ENCODE measurements at places on chromosomes 7 and 10.

GRCh38 chr7:6128205-6128604 lies 97.0 kb downstream of the ANKRD61 start:
- no peak for DNase-seq

GRCh38 chr10:103215601-103216000 lies 22.5 kb upstream of the NT5C2 start:
- DNase-seq, result no peak

- DNase-seq, result no peak
Measured at GRCh38 chr7:159121068-159121467, 23.6 kb downstream of the VIPR2 start.

DNA sequence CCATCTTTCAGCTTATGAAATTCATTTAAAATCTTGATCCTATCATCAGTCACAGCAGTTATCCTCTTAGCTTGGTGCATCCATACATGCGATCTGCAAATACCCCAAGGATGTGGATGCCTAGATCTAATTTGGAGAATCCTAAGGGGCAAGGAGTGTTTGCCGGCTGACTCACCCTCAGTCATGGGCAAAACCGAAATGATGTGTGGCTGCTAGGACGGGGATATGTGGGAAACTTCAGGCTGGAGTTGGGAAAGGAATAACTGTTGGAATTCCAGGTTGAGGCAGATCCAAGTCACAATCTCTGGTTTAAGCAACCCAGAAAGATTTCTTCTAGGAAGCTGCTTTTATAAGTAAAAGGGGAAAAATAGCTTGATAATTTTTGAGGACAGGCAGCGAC lies 19.7 kb upstream of the GOT1 start:
- DNase-seq, result no peak

GRCh38 chr10:10589540-10590303 lies 427.9 kb upstream of the CELF2 start:
- DNase-seq, result no peak

GRCh38 chr7:159012353-159013069 lies 132.2 kb downstream of the VIPR2 start:
- DNase-seq, result no peak

DNA sequence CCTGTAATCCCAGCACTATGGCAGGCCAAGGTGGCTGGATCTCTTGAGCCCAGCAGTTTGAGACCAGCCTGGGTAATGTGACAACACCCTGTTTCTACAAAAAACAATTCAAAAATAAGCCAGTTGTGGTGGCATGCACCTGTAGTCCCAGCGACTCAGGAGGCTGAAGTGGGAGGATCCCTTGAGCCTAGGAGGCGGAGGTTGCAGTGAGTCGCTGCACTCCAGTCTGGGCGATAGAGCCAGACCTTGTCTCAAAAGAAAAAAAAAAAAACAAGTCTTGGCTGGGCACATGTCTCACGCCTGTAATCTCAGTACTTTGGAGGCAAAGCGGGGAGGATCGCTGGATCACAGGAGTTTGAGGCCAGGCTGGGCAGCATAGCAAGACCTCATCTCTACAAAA lies 74.6 kb upstream of the PDSS1 start:
- DNase-seq, result no peak

DNA sequence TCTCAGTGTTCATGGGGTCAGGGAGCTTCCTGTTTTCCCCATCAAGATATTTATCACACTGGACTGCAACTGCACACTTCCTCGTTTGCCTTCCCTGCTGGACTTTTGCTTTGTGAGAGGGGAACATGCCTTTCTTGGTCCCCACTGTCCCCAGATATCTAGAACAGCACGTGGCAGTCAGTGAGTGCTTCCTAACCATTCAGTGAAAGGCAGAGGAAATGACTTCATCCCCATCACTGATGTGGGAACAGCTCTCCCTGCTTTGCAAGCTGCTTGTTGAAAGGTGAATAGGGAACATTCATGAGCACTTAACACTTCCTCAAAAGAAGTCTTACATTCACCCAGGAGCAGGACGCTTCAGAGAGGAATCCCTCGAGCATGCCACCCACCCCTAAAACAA lies 135.4 kb downstream of the MYOF start:
- no peak for DNase-seq

- no peak for DNase-seq
Measured at GRCh38 chr10:120794390-120794789, 56.8 kb upstream of the WDR11 start.

GRCh38 chr10:26448706-26449435 lies 10.7 kb downstream of the APBB1IP start:
- peak; percentile 84 for DNase-seq

GRCh38 chr7:12684733-12685132 lies 2.7 kb upstream of the ARL4A start:
- DNase-seq, result peak; percentile 38

DNA sequence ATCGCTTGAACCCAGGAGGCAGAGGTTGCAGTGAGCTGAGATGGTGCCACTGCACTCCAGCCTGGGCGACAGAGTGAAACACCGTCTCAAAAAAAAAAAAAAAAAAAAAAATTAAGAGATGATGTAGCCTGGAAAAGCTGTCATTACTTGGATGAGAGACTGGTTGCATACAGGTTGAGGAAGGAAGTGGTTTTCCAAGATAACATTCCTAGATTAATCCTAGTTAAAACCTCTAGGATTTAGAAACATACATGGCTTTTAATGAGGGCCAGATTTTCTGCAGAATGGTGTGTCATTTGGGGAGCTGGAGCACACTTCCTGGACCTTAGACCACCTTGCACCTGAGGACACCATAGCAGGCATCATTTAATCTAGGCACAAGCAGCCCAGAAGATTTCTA lies 17.8 kb downstream of the VWA2 start:
- DNase-seq, result no peak

DNA sequence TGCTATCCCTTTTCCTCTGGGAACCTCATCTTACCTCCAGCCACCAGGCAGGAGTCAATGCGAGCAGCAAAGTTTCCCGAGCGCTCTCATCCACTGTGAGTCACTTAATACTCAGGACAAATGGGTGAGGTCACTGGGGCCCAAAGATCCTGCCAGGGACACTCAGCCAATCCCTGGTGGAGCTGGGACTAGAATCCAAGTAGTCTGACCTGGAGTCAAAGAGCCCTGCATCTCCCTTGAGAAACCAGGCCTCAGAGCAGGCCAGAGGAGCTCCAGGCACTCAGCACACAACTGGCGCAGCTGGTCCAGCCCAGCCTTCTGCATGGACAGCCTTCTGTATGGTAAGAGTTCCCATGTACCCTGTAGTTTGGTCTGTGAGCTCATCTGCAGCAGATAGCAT lies 142.3 kb downstream of the MAPK8 start:
- DNase-seq, result no peak

GRCh38 chr10:132908621-132909295 lies 33.6 kb downstream of the CFAP46 start:
- DNase-seq, result no peak

GRCh38 chr7:151429560-151430331 lies 10.2 kb downstream of the CRYGN start:
- peak; percentile 73 for DNase-seq

- no peak for DNase-seq
Measured at GRCh38 chr10:96500519-96500918, 13.2 kb downstream of the TLL2 start.

GRCh38 chr10:124316326-124316725 lies 102.4 kb downstream of the OAT start:
- DNase-seq, result no peak

- no peak for DNase-seq
Measured at GRCh38 chr10:98790817-98791216, 344.1 kb upstream of the HPS1 start.

- no peak for DNase-seq
Measured at GRCh38 chr10:125231116-125231812, 70.9 kb upstream of the CTBP2 start.

- no peak for DNase-seq
Measured at GRCh38 chr7:19814776-19815175, 41.4 kb upstream of the TMEM196 start.

DNA sequence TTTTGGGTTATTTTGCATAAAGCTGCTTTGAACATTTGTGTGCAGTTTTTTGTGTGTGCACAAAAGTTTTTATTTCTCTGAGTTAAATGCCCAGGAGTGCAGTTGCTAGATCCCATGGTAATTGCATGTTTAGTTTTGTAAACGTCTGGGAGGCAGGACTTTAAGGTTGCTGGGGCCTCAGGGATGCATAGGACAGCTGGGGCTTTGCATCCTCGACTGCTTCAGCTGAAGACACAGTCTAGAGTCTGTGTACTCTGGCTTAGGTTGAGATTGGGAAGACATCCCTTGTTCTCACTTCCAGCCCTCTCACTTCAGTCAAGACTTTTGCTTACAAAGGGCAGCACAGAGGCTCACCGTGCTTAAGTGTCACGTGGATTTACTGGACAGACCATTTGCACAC lies 94.5 kb upstream of the INSYN2A start:
- DNase-seq, result no peak

- no peak for DNase-seq
Measured at GRCh38 chr7:46163246-46163645, 242.2 kb upstream of the IGFBP3 start.

- no peak for DNase-seq
Measured at GRCh38 chr7:137258552-137258951, 85.0 kb downstream of the PTN start.

- DNase-seq, result no peak
Measured at GRCh38 chr7:14195871-14196270, 206.4 kb upstream of the ETV1 start.

DNA sequence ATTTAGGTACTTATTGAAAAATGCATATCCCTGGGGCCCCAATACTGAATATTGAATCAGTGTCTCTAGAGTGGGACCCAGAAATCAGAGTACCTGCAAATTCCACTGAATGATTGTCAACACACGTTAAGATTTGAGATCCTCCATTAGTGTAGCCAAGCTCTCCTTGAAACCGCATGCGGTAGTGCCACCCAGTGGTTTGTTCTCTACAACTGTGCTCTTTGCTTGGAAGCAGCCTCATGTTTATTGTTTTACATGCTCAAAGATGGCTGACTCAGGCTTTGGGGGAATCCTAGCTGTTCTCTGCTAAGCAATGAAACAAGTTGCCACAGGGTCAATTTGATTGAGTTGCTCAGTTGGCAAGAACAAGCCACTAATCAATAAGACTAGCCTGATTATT lies 340.2 kb upstream of the CELF2 start:
- DNase-seq, result peak; percentile 33

DNA sequence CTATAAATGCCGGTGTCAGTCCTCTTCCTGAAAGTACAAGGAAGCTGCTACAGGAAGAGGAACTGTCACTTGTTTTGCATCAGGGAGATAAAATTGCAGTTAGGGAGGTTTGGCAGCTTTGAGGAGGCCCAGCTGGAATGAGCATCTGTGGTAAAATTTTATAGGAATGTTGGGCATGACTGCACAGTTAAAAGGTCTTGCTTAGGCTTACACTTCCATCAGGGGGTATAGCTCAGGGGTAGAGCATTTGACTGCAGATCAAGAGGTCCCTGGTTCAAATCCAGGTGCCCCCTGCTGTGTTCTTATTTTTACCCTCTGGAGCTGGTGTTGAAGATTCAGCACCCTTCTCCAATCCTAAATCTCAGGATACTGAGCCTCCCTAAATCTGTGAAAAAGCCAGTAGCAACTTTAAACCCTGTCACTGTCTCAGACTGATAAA lies 65.9 kb downstream of the ZNF467 start:
- no peak for DNase-seq

GRCh38 chr7:154947604-154948003 lies 55.3 kb downstream of the PAXIP1 start:
- no peak for DNase-seq

DNA sequence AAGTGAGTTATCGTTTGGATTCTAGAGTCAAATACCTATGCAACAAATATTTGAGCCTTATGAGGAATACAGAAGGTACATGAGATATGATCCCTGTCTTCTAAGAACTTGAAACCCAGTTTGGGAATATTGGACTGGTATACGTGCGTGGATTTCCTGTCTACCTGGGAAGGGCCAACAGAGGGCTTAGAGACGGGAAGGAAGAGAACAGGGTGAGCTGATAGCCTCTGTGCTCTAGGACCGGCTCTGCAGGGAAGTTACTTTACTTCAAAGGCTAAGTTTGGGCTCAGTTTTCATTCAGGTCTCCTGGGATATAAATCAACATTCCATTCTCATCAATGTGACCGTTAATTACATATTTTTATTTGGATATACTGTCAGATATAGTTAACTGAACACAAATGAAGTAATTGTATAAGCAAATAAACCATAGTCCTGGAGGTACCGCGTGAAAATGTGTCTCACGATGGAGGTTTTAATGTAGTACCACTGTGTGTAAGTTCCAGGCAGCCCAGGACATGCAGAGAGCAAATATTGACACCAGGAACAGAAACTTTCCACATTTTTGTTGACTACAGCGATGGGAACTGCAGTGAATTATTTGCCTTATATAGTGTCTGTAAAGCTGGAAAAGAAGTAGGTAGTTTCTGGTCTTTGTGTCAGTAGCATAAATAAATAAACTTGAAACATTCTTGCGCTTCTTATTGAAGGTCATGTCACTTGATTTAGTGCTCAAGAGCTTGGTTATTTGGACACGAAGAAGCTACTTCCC lies 8.6 kb downstream of the CHST12 start:
- no peak for DNase-seq

DNA sequence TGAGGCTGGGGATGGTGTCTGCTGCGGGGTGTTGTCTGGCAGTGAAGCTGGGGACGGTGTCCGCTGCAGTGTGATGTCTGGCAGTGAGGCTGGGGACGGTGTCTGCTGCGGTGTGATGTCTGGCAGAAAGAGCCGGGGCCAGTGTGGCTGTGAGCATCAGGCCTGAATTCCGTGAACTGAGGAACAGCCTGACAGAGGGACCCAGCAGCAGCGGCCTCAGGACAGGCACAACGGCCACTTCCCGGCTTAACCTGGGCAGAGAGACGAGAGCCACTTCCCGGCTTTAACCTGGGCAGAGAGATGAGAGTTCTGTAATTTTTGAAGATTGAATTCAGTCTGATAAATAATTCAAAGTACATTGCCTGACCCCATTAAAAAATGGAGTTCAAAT lies 321.2 kb downstream of the PTPRN2 start:
- no peak for DNase-seq

GRCh38 chr10:102241444-102242117 lies at the start of gene PITX3:
Gene PITX3, minus strand, starts transcription at chr10:102241512. Its CDS starts 9,432 bp downstream, at chr10:102232080.
- DNase-seq, result peak; percentile 92

GRCh38 chr10:73263693-73264347 lies 11.4 kb upstream of the MRPS16 start:
- DNase-seq, result no peak

GRCh38 chr7:107690084-107690483 lies 29.5 kb downstream of the SLC26A4 start:
- no peak for DNase-seq

Data from CD4-positive, alpha-beta T cell treated with Interferon gamma for 1 hour (primary cell).